Right forelimb (tissue), 1 donor: ENCODE measurements at places on chromosomes 7 and 10.

DNA sequence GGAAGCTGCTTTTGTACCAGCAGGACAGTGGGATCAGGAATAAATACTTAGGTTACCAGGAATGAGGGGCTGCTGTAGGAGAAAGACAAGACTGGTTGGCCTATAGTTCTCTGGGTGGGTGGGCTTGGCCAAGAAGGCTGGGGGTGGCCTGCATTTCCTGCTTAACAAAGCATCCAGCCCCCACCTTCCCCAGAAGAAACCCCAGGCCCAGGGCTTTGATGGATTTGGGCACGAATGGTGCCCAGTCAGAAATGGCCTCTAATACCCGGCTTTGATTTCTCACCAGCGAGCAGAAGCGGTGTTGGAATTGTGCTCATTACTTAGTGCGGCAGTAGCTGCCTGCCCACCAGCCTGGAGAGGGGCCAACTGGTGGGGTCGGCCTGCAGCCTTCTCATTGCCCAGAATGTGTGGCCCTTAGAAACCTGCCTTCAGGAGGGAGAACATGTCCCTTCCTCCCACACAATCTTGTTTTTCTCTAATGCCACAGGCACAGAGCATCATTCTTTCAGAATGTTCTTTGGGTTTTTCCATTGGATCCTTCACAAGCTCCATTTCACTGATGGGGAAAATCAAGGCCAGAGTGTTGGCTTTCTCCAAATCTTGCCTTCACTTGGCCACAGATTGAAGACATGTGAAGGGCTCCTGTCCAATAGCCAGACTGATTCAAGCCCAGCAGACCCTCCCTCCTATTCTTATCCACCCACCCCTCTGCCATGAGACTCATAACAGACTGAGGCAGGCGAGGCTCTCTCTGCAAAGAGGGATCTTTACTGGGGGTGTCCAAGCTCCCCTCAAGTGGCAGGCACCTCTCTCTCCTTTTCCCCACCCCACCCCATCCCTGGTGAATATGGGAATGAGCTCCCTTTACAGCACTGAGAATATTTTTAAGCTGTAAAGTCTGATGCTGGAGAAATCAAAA lies 2.5 kb downstream of the UNC5B start:
- DNase-seq: peak; percentile 26

DNA sequence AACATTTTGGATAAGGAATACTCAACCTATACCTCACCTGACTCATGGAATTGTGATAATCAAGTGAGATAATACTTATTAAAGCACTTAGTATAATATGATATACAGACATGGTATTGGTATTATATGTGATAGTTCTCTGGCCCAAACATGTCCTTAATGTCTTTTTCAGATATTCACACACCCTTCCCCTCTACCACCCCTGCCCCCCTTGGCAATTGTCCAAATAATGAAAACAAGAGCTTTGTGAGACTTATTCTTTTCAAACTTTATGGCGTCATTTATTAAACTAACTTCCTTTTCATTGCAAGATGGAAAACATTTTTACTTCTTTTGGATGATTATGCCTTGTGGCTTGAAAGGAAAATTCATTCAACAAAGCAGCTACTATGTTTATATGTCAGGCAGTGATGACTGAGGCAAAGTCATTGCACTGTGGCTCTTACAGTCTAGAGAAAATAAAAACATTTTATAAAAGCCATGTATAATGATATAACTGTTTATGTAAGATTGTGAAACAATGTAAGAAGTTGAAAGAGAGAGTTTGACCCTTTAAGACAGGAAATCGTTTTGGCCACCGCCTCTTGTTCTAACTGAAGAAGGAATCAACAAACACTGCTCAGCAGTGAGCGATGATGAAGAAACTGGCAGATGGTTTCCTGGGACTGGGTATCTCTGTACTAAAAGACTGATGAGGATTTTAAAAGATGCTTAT lies 27.4 kb downstream of the MINPP1 start:
- no peak for DNase-seq

DNA sequence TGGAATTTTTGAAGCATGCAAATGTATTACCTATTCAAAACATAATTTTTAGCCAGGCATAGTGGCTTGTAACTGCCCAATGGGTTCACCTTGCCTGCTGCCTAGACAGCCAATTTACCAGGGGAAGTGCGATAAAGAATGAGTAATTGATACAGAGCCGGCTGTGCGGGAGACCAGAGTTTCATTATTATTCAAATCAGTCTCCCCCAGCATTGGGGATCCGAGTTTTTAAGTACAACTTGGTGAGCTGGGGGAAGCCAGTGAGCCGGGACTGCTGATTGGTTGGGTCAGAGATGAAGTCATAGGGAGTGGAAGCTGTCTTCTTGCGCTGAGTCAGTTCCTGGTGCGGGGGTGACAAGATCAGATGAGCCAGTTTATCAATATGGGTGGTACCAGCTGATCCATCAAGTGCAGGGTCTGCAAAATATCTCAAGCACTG lies 29.1 kb upstream of the NRBF2 start:
- DNase-seq: no peak

- no peak for DNase-seq
These were observed 341.0 kb downstream of the GALNT17 start for GRCh38 chr7:71472962-71473361.

- DNase-seq: no peak
These were observed 13.2 kb downstream of the CWF19L1 start for GRCh38 chr10:100254191-100254590.

- peak; percentile 73 for DNase-seq
These were observed 51.7 kb downstream of the PROSER2 start for GRCh38 chr10:11874568-11875493.

GRCh38 chr10:19412531-19412930 lies 363.9 kb downstream of the MALRD1 start:
- no peak for DNase-seq

GRCh38 chr7:92451645-92452044 lies 4.4 kb downstream of the GATAD1 start:
- DNase-seq: no peak
